ENCODE measurements at places on chromosomes 1 and 21.

- DNase-seq = no peak
Measured at GRCh38 chr21:33187276-33187675, 42.5 kb upstream of the IFNAR2 start.

DNA sequence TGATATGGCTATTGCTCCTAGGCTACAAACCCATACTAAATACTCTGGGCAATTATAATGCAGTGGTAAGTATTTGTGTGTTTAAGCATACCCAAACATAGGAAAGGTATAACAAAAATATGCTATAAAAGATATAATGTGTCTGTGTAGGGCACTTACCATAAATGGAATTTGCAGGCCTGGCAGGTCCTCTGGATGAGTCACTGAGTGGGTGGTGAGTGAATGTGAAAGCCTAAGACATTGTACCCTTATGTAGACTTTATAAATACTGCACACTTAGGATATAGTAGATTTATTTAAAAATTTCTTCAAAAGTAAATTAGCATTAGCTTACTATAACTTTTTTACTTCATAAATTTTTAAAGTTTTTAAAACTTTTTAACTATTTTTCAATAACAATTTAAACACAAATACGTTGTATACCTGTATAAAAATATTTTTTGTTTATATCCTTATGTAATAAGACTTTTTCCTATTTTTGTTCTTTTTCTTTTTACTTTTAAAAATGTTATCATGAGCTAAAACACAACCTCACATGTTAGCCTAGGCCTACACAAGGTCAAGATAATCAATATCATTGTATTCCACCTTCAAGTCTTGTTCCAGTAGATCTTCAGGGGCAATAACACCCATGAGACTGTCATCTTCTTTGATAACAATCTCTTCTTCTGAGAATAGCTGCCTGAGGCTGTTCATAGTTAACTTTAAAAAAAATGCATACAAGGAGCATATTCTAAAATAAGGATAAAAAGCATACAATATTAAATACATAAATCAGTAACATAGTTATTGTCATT lies 306.3 kb upstream of the RGS18 start:
- no peak for DNase-seq

DNA sequence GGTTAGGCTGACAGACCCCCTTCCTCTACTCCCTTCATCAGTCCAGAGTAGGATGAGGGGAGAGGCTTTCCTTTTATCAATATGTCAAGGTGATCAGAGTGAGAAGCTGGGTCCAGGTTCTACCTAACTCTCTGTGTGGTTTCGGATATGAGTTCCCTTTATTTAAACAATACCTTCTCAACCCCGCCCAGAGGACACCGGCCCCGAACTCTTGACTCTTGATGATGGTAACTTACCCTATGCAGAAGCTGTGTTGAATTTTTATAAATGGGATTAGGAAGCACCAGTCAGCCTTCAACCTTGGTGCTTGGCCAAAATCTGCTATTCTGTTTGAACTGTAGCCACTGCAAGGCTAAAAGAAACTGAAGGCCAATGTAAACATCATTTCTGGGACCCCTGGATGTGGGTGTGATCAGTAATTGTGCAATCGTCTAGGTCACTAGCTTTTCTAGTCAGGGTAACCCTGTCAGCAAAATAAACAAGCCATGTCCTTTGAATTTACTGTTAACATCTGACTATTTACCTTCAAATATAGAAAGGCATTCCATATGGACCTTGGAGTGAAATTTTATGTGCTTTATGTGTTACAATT lies 398.3 kb downstream of the SEC16B start:
- DNase-seq = no peak

DNA sequence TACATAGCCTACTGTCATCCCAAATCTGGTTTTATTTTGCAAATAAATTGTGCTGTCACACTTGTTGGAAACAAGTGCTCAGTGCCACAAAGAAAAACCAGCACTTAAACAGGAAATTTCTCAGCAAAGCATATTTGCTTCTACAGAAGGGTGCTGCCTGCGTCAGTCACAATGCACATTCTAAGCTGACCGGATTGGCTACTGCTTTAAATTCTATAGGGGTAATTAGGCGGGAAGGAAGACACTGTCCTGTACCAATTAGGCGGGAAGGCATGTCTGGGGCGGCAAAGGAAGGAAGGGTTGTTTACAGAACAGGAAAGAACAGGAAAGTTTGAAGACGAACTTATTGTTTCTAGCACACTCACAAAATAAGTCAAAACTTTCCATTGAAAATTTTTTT lies 2.8 kb downstream of the IFI16 start:
- DNase-seq = no peak

DNA sequence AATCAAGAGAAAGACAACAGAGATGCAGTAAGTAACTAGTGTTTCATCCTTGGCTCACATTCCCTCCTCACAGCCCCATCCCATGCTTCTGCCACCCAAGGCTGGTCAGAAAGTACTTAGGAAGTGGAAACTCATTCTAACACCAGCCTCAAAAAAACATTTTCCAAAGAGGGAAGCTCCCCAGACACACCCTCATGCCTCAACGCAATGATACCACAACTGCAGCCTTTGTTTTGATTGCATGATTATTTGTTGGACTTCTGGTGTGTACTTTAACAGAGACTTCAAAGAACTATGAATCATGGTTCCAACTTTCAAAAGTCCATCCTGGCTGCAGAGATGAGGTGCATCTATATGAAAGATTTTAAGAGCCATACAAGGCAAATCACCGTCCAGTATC lies 45.2 kb upstream of the KCNA3 start:
- no peak for DNase-seq

DNA sequence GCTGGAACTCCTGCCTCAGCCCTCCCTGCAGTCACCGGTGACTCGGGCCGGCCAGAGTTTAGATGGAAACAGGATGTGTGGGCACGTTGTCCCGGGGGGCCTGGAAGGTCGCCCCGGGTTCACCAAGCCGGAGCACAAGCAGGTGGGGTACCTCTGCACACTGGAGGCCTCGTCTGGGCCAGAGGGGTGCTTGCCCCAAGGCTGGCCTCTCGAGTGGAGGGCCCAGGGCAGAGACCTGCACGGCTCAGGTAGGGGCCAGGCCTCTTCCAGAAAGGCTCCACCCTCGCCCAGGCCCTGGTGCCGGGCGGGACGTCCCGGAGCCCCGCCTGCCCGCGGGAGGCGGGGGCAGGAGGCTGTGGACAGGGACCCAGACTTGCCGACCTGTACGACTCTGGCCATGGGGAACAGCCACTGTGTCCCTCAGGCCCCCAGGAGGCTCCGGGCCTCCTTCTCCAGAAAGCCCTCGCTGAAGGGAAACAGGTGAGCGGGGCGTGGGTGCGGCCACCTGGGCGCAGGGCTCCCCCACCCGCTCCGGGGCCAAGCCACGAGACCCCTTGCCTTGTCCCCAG lies at the start of gene PLEKHN1:
TSS of gene PLEKHN1 (plus strand) at position 348 of the 569 bp plus-strand sequence. CDS start at position 398, 50 bp downstream.
- no peak for DNase-seq

- DNase-seq = no peak
Measured at GRCh38 chr1:220879076-220879508, at the start of gene HLX. Gene HLX (plus strand): TSS chr1:220879443. CDS start chr1:220879858, 415 bp downstream.

DNA sequence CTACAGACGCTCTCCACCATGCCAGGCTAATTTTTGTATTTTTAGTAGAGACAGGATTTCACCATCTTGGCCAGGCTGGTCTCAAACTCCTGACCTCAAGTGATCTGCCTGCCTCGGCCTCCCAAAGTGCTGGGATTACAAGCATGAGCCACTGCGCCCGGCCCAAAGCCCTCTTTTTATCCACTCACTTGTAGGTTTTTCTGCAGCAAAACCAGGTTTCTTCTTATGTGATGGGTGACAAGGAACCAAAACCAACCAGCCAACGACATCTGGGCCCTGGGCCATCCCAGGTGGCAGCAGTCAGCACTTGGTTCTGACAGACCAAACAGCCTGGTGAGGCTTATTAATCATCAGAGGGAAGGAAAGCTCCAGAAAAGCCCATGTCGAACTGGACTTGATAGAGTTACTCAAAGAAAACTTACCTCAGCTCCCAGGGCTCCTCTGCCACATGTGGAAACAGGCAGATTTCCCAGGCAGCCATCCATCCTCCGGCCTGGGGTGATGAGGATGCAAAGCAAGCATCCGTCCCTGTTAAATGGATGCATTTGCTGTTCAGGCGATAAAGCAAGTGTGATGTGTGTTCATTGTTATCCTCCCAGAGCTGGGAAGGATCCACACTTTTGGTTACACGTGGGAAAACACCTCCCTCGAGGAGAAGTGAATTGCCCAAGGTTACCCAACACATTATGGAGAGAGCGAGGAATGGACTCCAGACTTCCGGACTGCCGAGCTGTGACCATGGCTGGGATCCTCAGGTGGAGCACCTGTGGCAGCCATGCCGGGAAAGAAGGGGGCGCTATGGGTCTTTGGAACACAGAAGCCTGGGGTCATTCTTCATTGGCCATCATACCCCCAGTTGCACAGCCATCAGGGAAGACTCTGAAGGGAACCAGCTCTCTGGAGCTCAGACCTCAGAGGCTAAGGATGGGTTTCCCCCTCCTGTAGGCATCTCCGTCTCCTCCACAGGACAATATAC lies 118.8 kb downstream of the HUNK start:
- DNase-seq = no peak

GRCh38 chr21:45981151-45982091 lies at the start of gene COL6A1:
Gene COL6A1 (plus strand): TSS chr21:45981770. CDS start chr21:45981851, 81 bp downstream.
- DNase-seq = no peak

DNA sequence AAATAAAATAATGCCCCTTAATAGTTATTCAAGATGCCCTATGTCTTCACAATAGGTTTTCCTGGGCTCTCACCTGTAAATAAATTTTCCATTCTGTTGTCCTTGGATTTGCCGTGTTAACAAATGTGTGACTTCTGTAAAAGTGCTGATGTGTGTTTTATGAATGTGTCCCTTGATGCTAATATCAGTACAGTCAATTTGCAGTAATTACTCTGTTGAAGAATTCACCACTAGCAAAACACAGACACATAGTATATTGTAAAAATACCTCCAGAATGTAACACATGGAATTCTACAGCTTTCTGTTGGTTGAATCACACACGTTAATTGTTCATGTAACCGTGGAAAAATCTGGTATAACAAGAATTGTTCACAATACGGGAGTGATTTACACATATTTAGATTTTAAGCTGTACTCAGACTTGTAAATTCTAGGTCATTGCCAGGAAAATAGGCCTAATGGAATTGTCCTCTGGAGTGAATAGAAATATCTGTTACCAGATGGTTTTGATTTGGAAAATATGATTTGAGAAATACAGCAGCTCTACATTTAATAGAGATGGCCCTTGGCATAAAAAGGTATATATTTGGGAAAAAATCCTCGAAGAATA lies 36.7 kb upstream of the KCNK2 start:
- DNase-seq = no peak

GRCh38 chr1:75135573-75136194 lies 1.5 kb downstream of the LHX8 start:
- no peak for DNase-seq

DNA sequence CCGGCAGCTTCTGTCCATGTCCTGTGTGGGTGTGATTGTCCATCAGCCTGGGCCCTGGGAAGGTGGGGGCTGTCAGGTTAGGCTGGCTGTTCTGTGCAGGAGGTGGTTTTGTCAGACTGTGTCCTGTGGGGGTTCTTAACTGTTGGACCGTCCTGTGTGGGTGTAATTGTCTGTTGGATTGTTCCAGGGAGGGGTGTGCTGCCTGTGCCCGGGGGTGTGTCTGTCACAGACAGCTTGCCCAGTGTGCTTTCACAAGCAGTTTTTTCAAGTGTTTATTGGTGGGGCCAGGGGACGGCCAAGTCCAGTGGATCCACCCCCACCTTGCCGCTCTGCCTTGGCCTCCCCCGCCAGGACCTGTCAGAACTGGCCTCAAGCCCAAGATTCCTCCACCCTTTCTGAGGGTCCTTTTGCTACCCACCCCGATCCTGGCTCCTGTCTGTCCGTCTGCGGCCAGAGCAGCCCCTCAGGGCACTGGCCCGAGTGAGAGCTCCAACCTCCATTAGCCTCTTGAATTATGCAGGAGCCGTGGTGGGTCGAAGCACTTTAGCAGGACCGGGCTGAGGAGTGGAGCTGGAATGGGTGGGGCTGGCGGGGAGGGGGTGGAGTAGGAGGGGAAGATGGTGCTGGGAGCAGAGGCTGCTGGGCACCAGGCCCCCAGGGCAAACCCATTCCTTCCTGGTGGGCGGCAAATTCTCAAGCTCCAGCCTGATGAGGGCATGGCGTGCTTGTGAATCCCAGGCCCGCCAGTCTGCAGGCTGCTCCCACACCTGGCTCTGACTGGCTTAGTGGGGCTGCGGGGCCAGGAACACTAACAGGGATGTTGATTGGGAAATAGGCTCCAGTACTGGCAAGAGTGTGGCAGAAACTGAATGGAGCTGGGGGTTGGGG lies 47.2 kb downstream of the PTPRF start:
- DNase-seq = no peak

- DNase-seq = no peak
Measured at GRCh38 chr1:162882248-162882674, 21.3 kb upstream of the CCDC190 start.

Measured in stimulated activated CD4-positive, alpha-beta T cell treated with anti-CD3 and anti-CD28 coated beads, Interleukin-1b, Interleukin-23, amount 100 ng/mL, for 1 hour (primary cell).